ENCODE measurements at places on chromosomes 1 and 21.

- peak; percentile 84 for DNase-seq
These were observed 892 bp downstream of the TYW3 start for GRCh38 chr1:74733604-74734484.

DNA sequence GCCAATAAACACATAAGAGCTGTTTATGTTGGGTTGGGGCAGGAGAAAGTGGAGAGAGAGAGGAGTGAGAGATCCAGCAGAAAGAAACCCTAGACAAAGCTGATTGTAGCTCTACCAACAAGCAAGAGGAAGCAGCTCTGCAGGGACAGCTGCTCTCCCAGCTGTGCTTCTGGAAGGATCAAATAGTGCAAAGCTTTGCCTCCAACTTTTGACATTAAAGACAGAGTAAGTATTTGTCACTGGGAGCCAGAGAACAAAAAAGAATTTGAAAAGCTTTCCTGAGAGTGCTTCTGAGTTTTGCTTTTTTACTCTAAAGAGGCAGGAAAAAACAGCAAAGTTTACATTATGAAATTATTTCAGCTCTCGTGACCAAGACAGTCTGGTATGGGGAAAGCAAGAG is 28.5 kb upstream of the C1orf198 start:
- no peak for DNase-seq

GRCh38 chr1:47469910-47470309 is 32.1 kb downstream of the FOXD2 start:
- DNase-seq, result no peak

DNA sequence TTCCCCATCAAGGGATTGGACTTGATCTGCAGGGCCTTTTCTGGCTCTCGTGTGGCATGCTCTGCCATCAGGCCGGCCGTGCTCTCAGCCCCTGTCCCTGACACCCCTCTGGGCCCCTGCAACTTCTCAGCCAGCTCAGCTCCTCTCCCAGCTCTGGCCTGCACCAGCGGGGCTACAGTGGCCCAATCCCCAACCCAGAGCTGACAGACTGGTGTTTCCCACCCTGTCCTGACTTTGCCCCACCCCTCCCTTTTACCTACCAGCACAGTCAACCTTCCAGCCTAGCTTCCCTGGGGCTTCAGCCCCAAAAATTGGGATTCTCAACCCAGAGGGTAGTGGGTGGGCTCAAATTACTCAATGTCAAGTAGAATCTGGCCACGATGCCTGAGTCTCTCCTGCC is 149.3 kb downstream of the SYF2 start:
- no peak for DNase-seq

DNA sequence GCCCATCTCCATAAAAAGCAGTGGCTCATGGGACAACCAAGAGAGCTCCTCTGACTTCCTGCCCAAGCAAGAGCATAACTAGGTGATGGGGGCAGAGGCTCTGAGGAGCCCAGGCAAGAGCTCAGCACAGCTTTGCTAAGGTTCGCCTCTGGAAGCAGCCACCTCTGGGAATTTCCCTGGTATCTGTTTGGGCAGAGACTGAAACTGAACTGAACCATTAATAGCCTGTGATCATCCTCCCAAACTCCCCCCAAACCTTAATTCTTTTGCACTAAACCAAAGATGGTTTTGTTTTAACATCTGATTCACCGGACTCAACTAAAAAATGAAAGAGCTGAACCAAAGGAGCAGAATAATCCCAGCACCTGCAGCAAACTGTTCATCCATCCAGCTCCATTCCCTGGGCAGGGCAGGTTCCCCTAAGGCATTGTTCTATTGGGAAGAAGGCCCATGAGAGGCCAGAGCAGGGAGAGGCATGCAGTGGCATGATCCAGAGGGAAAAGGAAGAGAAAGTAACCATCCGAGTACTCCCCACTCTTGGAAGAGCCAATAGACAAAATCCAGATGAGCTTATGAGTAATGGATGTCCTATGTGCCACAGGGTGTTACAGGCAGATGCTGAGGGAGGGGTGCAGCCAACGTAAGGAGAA is 77.8 kb upstream of the KAZN start:
- no peak for DNase-seq

DNA sequence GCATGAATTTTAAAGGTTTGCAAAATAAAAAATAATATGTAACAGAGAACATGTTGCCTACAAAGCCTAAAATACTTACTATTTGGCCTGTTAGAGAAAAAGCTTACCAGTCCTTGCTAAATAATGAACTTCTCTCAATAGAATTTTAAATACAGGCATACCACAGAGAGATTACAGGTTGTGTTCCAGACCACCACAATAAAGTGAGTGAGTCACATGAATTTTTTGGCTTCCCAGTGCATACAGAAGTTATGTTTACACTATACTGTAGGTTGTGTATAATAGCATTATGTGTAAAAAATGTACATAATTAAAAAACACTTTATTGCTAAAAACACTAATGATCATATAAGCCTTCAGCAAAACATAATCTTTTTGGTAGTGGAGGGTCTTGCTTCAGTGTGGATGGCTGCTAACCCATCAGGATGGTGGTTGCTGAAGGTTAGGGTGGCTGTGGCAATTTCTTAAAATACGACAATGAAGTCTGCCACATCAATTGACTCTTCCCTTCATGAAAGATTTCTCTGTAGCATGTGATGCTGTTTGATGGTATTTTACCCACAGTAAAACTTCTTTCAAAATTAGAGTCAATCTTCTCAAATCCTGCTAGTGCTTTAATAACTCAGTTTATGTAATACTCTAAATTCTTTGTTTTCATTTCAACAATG is 48.6 kb downstream of the SCYL3 start:
- DNase-seq, result no peak

- DNase-seq, result no peak
These were observed 47.3 kb downstream of the ST6GALNAC3 start for GRCh38 chr1:76121850-76122249.

GRCh38 chr1:187987236-187987776 is 1158.6 kb downstream of the PLA2G4A start:
- no peak for DNase-seq

GRCh38 chr21:25568246-25568645 is 39.0 kb downstream of the MRPL39 start:
- no peak for DNase-seq

DNA sequence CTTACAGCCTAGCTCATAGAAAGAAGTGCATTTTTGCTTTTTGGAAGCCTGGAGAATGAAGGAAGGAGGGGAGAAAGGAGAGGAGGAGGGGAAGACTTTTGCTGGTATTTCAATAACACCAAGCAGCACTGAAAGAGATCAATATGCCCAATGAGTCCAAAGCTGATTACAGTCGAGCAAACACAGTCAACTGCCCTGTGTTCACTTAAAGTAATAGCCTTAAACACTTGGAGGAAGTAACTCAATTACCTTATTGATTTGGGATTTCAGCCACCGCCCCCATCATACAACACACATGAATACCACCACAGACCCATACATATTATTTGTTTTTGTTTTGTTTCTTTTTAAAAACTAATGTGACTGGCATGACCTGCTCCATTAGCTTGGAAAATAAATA is 23.3 kb upstream of the RXRG start:
- DNase-seq, result no peak

DNA sequence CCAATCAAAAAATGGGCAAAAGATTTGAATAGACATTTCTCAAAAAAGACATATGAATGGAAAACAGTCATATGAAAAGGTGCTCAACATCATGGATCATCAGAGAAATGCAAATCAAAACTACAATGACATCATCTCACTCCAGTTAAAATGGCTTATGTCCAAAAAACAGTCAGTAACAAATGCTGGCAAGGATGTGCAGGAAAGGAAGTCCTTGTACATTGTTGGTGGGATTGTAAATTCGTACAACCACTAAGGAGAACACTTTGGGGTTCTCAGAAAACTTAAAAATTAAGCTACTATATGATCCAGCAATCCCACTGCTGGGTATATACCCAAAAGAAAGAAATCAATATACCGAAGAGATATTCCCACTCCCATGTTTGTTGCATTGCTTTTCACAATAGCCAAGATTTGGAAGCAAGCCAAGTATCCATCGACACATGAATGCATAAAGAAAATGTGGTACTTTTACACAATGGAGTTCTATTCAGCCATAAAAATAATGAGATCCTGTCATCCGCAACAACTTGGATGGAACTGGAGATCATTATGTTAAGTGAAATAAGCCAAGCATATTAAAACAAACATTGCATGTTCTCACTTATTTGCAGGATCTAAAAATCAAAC is 17.9 kb downstream of the GBP5 start:
- no peak for DNase-seq

DNA sequence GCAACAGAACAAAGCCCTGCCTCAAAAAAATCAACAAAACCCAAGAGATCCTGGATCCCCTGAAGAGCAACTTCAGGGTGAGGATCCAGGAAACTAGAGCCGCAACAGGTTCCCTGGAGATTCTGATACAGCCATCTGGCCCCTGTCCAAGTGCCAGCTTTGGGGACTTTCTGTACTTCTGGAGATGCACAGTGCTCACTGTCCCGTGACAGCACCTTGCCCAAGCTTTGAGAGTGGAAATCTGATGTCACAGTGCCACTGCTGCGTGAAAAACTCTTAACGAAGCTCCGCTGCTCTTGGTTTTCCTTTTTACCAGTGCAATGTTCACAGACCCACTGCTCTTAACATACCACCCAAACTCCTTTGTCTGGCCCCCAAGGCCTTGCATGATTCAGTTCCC is 26.3 kb downstream of the STK40 start:
- no peak for DNase-seq

- no peak for DNase-seq
These were observed 5.4 kb downstream of the TMEM59 start for GRCh38 chr1:54047384-54048305.

DNA sequence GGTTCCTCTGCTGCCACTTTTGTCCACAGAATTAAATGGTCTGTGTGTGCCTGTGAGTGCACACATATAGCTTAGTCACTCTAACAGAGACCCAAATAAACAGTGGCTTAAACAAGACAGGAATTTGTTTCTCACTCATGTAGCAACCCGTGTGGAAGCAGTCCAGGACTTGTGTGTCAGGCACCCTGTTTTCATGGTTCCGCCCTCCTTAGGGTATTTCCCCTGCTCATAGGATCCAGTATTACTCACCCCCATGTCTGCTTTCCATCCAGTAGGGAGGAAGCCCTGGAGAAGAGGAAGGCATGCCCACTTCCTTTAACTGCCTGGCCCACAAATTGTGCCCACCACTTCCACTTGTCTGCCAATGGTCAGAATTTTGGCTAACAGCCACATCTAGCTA is 41.3 kb upstream of the TACSTD2 start:
- DNase-seq, result no peak

GRCh38 chr21:34810786-34811185 is 142.0 kb downstream of the CLIC6 start:
- no peak for DNase-seq

DNA sequence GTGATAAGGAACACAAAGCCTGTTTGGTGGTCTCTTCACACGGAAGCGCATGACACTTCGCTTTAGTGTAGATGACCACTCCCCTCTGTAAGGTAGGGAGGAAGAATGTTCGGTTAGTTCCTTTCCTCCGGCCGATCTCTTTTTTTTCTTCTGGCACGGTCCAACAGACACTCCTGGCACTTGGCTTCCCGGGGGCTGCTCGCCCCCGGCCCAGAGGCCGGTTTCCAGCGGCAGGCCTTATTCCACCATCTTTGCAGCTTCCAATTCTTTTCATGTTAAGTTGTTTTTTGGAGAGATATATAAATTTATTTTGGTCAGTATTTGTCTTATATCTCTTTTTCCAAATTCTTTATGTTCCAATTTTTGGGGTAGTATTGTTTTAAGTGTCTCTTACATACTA is 151.8 kb upstream of the GREM2 start:
- DNase-seq, result no peak

GRCh38 chr21:37821092-37821491 is 95.2 kb downstream of the KCNJ6 start:
- DNase-seq, result no peak

- no peak for DNase-seq
These were observed 104.9 kb upstream of the IFFO2 start for GRCh38 chr1:19061343-19061742.

DNA sequence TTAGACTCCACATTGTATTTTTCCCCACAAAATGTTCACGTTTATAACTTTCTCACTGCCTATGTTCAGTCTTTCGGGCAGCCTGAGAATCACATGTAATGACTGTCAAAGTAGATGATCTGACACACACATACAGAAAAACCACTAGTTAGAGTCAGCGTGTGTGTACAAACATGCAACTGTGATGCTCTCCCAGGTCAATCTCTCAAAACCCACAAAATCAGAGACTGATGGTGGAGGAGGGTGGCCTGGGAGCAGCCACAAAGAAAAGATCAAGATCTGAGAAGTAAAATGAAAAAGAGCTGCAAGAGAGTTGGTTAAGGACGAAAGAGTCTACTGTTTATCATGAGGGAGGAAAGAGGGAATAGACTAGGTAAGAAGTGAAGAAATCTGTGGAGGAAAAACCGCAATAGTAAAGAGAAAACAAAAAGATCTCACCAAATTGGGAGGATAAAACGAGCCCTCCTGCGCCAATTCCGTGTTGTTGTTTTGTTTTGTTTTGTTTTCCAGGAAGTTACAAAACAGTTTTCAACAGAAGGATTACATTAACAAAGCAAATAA is 2.3 kb downstream of the EGLN1 start:
- no peak for DNase-seq

GRCh38 chr1:112721966-112722524 is 6.9 kb upstream of the PPM1J start:
- no peak for DNase-seq

DNA sequence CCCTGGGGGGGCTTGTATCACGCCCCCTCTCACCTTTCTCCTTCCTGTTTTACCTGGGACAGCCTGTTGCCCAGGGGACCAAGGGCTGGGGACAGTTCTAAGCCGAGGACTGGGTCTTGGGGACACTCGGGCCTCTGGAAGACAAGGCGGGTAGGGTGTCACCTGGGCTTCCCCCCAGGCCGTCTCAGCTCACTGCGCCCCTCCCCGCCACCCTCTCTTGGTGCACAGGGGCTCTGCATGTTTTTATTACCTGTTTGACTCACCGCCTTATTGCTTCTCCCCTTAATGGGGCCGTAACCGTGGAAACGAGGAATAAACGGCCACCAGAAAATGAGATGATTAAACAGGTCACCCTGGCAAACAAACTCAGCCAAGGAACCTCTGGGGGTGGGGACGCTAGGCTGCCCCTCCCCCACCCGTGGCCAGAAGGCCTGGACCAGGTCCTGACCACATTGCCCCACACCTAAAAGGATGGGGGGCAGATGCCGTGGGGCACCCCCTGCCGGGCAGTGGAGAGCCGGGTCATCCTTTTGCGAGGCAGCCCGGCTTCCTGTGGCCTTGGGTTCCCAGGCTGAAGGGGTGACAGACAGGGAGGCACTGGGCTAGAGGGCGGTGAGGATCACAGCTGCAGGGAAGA is 109.9 kb downstream of the CASZ1 start:
- DNase-seq, result no peak

DNA sequence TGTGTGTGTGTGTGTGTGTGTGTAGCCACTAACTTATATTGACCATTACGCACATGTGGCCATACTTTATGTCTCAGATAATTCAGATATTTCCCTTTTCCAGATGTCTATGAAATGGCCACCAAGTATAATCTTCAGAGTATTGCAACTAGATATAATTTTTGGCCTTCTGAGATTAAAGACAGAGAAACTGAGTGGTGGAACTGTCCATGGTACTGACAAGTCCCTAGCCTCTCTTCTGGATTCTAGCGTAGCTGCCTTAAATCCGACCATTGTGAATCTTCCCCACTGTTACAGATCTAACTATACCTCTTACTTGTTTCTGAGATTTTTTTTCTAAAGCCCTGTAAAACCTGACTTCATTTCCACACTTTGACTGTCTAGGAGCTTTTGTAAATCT is 100.0 kb upstream of the SERTAD4 start:
- DNase-seq, result no peak

Measured in cerebellar cortex (tissue), 1 donor.